Mesenteric fat pad (tissue), 1 donor: ENCODE measurements at places on chromosomes 11 and 22. TPM values are rescaled to one million over a fixed set of nuclear protein-coding genes. Genes with fewer than 3 reads are reported as not detected.

RRP8 gene
- total RNA-seq, result 20.8 TPM

EP300 gene
- total RNA-seq, result 61.1 TPM

LARGE1 gene
- total RNA-seq, result 26.2 TPM

PHLDB1 gene
- total RNA-seq, result 562 TPM

MUC5AC gene
- total RNA-seq, result not detected

C11orf91 gene
- total RNA-seq, result 3.4 TPM

NXPE4 gene
- total RNA-seq, result not detected

OSBP gene
- total RNA-seq, result 39.8 TPM

HBG1 gene
- total RNA-seq, result not detected

TTC12 gene
- 2.7 TPM for total RNA-seq

TSSK2 gene
- total RNA-seq, result not detected

BACE1 gene
- 25.5 TPM for total RNA-seq

PATE2 gene
- total RNA-seq, result not detected

LGR4 gene
- total RNA-seq, result 50.6 TPM

VWCE gene
- 7.7 TPM for total RNA-seq

ZNF280B gene
- 1.1 TPM for total RNA-seq

ADAMTS15 gene
- 61.2 TPM for total RNA-seq

MS4A4A gene
- 115 TPM for total RNA-seq

SLC35C1 gene
- total RNA-seq, result 81.0 TPM

CYB5R2 gene
- total RNA-seq, result 4.2 TPM

MPPED2 gene
- total RNA-seq, result 4.9 TPM

POU2AF2 gene
- total RNA-seq, result not detected

OR52E8 gene
- total RNA-seq, result not detected

PANX2 gene
- total RNA-seq, result 1.9 TPM

FAM83F gene
- 0.87 TPM for total RNA-seq

TYMP gene
- 165 TPM for total RNA-seq

MPEG1 gene
- total RNA-seq, result 71.5 TPM

MS4A7 gene
- 188 TPM for total RNA-seq

FADS3 gene
- 387 TPM for total RNA-seq

OR10D3 gene
- total RNA-seq, result not detected

MOGAT2 gene
- 0.32 TPM for total RNA-seq
